ENCODE measurements at places on chromosomes 1 and 21.
A peak's percentile ranks its signal among the peaks of the same experiment; 100 is the strongest.

- no peak for DNase-seq
These were observed 161.7 kb downstream of the TGFBR3 start for GRCh38 chr1:91724231-91724630.

DNA sequence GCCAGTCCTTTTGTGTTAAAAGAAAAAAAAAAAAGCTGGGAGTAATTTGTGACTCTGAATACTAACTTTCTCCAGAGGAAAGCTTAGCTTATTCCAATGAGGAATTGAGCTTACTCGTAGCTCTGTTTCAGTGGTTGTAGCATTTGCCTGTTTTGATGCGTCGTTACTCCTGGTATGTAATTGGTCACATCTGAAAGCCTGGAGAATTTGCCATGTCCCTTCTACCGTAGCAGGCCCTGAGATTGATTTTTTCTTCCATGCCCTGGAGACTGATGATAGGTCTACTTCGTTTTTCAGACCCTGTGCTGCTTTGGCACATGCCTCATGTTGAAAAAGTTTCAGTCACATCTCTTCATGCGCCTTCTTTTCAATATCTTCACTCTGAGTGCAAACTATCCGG lies 1103.0 kb downstream of the PLA2G4A start:
- no peak for DNase-seq

GRCh38 chr1:21674957-21675356 lies 5.8 kb upstream of the RAP1GAP start:
- no peak for DNase-seq

DNA sequence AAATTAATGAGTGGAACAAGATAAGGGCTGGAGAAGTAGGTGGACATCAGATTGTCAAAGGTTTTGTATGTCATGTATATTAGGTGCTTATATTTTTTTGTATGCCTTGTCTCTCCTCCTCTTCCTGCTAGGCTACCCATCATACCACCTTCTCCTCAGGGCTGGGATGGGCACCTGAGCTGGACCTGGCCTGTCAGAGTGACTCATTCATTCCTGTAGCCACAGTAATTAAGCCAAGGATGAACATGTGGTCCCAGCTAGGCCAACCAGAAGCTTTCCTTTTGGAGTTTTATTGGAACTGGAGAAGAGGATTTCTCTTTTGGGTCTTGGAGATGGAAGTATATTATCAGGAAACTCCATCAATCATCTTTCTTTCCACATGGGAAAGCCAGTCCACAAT lies 21.2 kb downstream of the PTGS2 start:
- DNase-seq: no peak

GRCh38 chr1:53108646-53109580 lies 33.5 kb downstream of the SLC1A7 start:
- DNase-seq: peak; percentile 42

DNA sequence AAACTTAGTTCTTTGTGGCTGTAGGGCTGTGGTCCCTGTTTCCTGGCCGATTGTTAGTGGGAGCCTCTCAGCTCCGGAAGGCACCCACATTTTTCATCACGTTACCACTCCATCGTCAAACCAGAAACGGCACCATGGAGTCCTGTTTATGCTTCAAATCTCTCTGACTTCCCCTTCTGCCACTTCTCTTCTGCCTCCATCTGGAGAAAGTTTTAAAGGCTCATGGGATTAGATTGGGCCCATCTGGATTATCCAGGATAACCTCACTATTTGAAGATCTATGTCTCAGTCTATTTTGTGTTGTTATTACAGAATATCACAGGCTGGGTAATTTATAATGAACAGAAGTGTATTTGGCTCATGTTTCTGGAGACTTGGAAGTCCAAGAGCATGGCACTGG lies 19.3 kb upstream of the IL22RA1 start:
- no peak for DNase-seq

DNA sequence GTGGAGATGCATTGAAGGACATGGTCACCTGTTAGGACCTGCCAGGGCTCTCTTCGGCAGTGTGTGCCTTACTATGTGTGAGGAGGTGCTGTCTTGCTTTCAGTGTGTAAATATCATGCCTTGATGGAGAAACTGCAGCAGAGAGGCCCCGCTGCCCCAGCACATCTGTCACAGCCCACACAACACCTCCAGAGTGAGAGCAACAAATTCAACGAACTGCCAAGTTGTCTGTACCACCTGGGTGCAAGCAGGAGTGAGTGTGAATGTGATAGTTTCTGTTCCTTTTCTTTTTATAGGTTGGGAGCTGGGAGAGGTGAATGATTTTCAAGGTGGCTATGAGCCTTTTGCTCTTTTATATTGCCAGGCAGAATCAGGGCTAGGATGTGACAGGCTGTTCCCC lies 114.6 kb upstream of the KIAA0040 start:
- no peak for DNase-seq

GRCh38 chr1:171644805-171645483 lies 7.5 kb downstream of the MYOC start:
- DNase-seq: peak; percentile 96

DNA sequence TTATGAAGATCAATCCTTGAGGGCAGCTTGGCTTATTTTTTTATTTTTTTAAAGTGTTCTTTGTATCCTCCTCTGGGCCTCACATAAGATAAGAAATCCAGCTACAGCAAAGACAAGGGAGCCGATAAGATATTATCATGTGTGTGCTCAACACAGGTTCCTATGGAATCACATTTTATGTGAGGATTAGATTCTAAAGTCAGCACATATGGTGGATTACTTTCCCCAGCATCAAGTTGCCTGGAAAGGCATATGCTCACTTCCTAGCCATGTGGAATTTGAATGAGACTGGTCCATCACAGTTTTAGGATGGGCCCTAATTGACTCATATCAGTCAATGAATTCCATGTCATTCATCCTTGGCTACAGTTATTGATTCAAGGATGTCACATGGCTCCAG lies 456.9 kb upstream of the LRRC7 start:
- peak; percentile 15 for DNase-seq

- peak; percentile 91 for DNase-seq
These were observed 32.0 kb upstream of the SLC30A1 start for GRCh38 chr1:211610779-211611556.

- DNase-seq: peak; percentile 59
These were observed 47.6 kb upstream of the RAP1A start for GRCh38 chr1:111571987-111572386.

- DNase-seq: peak; percentile 77
These were observed 75.8 kb downstream of the RHOU start for GRCh38 chr1:228810878-228811711.

- DNase-seq: peak; percentile 35
These were observed 385.0 kb upstream of the NFIA start for GRCh38 chr1:60697204-60697994.

- no peak for DNase-seq
These were observed 19.9 kb downstream of the CASQ2 start for GRCh38 chr1:115748401-115749150.

GRCh38 chr1:115220340-115221270 lies 117.4 kb downstream of the NGF start:
- DNase-seq: no peak

- no peak for DNase-seq
These were observed 16.7 kb upstream of the ACTRT2 start for GRCh38 chr1:3004285-3005205.

GRCh38 chr1:38775175-38775845 lies 84.3 kb downstream of the RRAGC start:
- no peak for DNase-seq

Data from muscle of leg (tissue), 16 donors.